ENCODE measurements at places on chromosomes 12 and 14.

DNA sequence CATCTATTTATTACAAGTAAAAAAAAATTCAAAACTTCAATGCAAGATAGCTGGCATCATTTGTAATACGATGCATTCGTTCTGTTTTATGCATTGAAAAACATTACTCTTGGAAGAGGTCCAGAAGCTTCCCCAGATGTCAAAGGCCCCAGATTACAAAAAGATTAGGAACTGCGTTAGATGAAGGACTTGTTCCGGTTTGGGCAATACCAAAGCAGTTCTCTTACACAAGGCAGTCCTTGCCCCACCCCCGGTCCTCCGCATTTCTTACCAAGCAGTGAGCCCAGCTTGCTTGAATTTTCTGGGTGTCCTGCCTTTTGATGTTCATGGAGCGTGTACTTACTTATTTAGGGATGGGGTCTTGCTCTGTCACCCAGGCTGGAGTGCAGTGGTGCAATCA, 4.8 kb upstream of the HVCN1 start:
- no peak for DNase-seq

DNA sequence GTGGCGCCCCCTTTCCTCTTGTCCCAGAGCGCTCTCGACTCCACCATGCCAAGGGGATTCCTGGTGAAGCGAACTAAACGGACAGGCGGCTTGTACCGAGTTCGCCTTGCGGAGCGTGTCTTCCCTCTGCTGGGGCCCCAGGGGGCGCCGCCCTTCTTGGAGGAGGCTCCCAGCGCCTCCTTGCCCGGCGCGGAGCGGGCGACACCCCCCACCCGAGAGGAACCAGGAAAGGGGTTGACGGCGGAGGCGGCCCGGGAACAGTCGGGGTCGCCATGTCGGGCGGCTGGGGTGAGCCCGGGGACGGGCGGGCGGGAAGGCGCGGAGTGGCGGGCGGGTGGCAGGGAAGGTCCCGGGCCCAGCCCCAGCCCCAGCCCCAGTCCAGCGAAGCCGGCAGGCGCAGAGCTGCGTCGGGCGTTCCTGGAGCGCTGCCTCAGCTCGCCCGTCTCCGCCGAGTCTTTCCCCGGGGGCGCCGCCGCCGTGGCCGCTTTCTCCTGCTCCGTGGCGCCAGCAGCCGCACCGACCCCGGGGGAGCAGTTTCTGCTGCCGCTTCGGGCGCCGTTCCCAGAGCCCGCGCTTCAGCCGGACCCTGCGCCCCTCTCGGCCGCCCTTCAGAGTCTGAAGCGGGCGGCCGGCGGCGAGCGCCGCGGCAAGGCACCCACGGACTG, 376 bp downstream of the INSM2 start:
- peak; percentile 14 for DNase-seq

GRCh38 chr12:97151481-97151880, 244.4 kb downstream of the NEDD1 start:
- DNase-seq = no peak

DNA sequence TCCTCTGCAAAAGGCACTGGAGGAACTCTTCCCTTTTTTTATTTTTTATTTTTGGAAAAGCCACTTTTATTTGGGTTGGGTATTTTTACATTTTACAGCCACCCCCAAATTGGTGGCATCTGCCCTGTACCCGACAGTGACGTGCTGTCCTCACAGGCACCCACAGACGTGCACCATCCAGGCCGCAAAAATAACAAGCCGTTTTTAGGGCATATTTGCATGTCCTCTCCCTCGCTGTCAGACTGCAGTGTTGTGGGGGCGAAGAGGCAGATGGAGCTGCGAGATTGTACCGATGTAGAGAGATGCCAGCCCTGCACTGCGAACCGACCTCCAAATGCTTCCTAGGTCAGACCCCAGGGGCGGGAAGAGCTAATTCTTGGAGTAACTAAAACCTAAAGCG, 12.2 kb downstream of the JDP2 start:
- no peak for DNase-seq

DNA sequence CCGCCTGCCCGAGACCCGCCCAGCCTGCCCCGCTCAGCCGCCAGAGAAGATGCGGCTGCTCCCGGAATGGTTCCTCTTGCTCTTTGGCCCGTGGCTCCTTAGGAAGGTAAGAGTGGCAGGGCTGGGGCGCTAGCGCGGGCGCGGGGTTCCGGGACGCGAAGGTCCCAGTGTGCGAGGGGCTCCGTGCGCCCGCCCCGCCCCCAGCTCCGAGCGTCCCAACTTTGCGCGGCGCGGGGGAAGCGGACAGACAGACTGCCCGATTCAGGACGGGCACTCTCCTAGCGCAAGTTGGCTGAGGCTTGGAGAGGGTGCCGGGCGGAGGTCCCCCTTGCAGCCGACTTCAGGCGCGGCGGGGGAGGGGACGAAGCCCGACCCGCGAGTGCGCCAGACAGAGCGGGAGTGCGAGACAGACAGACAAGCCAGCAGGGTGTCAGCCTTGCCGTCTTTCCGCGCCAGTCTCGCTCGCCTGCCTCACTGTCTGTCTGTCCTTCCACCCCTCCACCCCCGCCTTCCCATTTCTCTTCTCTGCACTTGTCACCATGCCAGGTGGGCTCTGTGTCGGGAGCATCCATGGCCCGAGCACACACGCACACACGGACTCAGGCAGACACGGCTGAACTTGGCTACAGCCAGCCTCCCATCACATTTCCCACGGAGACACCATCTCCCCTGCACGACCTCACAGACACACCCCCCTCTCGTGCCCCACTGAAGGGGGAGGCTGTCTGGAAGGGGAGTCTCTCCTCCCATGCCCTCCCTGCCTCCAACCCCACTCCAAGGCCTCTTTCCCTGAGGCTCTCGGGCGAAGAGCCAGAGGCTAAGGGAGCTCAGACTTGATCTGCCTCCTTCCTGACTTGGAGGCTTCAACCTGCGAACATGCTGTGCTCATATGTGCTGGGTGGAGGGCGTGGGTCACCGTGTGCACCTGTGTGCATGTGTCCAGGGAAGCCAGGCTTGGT, 606 bp downstream of the NXPH4 start:
- DNase-seq = no peak

GRCh38 chr14:88599761-88600439, 37.1 kb downstream of the ZC3H14 start:
- DNase-seq = peak; percentile 86

GRCh38 chr14:61535458-61535857, 159.9 kb upstream of the HIF1A start:
- DNase-seq = no peak

- DNase-seq = no peak
Measured at GRCh38 chr12:51647647-51648046, 56.6 kb downstream of the SCN8A start.

DNA sequence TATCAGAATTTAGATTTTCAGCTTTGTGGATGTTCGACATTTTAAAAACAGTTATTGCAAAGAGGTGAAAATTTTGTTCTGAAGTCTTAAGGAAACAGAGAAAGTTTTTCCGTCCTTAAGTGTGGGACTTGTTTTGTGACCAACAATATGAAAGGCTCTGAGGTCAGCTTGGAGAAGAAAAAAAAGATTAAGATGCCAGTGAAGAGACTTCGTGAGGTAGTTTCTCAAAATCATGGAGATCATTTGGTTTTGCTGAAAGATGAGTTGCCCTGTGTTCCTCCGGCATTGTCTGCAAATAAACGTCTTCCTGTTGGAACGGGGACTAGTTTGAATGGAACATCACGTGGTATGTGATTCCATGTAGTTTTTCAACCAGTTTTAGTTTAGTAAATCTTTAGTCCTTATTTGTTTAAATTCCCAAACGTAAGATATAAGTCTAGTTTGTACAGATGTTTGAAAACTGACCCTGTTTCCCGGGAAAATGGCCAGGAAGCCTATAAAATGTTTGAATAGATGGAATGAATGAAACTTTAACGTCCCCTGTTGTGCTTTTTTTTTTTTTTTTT, 682 bp downstream of the KIAA0586 start:
- DNase-seq = peak; percentile 51

DNA sequence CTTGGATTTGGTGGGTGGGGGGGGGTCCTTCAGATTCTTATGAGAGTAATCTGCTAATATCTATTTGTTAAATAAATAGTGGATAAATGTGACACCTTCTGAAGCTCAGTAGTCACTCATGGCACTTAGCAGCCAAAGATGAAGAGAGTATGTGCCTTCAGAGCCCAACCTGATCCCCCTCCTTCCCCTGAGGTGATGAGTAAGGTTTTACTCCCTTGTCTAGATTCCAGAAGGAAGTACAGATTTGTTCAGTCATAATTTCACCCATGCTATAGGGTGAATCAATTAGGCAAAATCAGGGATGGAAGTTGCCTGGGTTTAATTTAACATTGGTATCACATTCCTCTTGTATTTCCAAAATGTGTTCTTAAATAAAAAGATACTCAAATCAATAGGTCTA, 340.3 kb upstream of the ATP2B1 start:
- DNase-seq = no peak

DNA sequence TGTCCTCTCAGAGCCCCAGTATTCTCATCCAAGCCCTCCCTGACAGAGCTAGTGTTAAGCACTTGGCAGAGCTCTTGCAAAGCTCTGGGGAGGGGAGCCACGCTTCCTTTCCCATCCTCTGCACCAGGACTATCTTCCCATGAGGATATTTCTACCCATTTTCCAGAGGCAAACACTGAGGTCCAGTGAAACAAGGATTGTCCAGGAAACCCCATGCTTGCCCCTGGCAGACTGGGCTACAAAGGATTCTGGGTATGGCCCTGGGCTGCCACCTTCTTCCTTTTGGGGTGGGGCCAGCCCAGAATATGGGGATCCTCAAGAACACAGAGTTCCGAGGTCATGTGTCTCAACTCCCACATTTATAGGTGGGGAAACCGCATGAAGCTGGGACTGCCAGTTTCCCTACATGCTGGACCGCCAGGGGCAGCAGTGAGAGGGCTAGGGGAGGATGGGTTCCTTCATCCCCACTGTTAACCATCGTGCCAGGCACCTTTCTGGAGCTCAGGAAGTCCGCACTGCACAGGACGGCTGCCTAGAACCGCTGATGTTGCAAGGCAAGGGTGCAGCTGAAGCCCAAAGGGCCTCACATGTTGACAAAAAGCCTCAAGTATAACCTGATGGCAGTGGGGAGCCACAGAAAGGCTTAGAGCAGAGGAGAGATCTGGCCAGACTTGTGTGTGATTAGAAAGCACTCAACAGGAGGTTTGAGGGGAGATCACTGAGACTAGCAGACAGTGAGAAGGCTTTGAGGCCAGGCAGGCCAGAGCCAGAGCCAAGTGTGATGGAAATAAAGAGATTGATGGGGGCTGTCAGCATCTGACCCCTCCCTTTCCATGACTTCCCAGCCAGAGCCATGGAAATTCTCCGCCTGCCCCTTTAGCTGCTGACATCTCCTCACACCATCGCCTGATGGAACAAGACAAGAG, 5.5 kb upstream of the CCDC85C start:
- DNase-seq = no peak

DNA sequence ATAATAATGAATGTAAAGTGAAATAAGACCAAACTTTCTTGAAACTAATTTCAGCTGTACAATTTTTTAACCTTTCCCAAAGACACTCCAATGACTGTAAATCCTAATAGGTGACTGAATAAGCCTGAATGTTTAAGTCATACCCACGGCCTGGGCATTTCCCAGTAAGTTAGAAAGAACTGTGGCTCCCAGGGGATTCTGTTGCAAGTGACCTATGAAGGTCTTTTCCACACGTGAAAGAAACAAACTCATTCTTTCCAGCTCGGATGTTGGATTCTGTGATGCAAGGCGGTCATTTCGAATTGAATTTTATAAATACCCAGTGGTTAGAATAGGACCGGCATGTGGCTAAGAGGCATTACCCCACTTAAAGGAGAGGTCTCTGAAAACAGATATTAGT, 1134.4 kb downstream of the GALC start:
- DNase-seq = no peak

GRCh38 chr14:23514644-23514957, 37.0 kb downstream of the ZFHX2 start:
- no peak for DNase-seq

DNA sequence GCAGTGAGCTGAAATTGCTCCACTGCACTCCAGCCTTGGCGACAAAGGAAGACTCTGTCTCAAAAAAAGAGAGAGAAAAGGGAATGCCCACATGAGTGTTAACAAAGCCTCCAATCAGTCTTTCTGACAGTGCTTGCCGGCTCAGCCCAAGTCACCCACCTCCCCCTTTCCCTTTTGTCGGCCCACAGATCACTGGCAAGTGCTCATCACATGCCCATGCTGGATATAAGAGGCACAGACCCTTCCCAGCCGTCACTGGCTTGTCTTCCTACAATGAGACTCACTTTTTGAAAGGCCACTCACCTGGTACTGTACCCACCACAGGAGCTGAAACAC, 70.8 kb downstream of the CCDC88C start:
- no peak for DNase-seq

DNA sequence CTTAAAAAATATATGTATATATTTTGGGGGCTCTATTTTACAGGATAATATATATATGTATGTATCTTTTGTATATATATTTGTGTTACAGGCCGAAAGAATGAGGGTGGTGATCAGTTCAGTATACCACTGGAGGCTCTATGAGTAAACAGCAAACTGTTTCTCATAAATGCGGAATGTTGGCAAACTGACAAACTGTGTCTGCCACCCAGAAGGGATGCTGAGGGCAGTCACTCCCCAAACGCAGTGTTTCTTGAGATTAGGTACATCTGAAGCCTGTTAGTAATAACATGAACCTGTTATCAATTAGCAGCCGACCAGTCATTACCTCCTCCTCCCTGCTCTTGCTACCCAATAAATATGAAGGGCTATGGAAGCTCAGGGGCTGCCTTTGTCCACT, 20.8 kb downstream of the TNFAIP2 start:
- DNase-seq = no peak

GRCh38 chr14:99966912-99967311, 98.3 kb upstream of the EVL start:
- DNase-seq = no peak

DNA sequence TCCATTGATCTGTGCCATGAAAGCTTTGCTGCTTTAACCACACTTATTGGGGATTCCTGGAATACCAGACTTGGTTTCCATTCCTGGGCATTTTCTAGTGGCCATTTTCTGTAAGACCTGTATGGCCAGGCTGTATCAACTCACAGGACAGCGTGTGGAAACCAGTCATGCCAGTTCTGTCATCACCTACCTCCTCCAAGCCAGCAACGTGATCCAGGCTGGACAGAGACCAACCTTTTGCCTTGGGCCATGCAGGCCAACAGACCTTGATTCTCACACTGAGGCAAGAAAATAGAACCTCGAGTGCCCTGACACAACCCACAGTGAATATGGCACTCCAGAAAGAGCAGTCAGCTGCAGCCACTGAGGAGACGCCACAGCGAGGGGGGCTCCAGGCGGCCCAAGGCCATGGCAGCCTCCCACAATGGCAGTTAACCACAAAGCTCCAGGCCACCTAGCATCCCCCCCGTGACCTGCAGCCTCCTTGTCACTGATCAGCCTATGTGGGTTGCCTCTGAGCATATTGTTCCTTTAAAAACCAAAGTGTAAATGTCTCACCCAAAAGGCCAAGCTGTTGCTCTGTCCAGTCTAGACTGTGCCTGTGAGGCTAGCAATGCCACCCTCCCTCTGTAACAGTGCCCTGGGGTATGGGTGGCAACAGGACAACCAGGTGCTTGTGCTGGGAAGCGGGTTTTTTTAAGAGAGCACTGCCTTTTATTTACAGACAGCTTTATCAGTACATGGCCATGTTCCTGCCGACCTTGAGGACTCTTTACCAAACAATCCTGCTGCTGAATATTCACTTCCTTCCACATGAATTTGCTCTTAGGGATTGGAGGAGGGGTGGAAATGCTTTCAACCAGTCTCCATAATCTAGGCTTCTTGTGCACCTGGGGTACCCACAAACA, 168.7 kb upstream of the HIF1A start:
- DNase-seq = no peak
